ENCODE measurements at places on chromosomes 3 and 15. TPM values are rescaled to one million over a fixed set of nuclear protein-coding genes. Genes with fewer than 3 reads are reported as not detected.

DNA sequence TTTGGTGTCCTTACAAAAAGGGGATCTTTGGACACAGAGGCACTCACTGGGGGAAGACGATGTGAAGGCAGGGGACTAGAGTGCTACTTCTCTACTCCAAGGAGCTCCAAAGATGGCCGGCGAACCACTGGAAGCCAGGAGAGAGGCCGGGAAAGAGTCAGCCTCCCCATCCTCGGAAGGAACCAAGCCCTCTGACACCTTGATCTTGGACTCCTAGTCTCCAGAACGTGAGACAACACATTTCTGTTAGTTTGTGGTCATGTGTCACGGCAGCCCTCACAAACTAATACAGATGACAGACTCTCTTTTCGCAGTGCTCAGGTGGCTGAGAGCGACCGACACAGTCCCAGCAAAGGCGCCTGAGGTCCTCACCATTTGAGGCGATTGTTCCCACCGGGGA lies 24.4 kb upstream of the ATP2B2 start:
- H3K27me3 ChIP-seq = no peaks in the 10 kb centered on the region
- no peak for DNase-seq

DNA sequence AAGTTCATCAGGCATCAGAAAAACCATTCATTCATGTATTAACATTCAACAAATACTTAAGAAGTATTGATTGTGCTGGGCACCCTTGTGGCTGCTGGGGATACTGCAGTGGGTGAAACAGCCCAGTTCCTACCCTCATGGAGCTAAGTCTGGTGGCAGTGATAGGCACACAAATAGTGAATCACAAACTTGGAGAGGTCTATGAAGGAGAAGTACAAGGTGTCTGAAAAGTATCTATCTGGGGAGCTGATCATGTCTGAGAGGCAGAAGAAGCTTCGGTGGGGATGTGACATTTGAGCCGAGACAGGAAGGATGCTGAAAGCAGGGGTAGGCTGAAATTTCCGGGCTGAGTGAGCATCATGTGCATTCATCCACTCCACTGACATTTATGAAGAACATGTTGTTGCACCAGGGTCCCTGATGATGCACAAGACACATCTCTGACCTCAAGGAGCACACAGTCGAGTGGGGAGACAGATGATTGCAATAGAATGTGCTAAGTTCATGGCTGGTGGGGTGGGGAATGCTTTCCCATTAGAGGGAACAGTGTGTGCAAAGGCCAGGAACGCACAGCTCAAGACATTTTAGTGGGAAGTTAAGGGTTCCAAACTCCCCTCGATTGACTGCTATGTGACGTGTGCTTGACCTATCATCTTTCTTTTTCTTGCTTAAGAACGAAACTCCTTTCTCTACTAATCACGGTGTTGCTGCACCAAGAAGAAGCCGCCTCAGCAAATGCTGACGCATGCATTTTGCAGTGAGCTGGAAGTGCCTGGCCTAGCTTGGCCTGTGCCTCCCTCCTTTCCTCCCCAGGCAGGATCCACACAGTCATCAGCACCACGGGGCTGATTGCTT lies 309.1 kb upstream of the ICE2 start:
- H3K27ac ChIP-seq = no peak overlapping the region
- DNase-seq = peak; percentile 71
- no peak overlapping the region for H3K4me3 ChIP-seq
- no peaks in the 10 kb centered on the region for H3K27me3 ChIP-seq
- H3K36me3 ChIP-seq = no peaks in the 10 kb centered on the region

DNA sequence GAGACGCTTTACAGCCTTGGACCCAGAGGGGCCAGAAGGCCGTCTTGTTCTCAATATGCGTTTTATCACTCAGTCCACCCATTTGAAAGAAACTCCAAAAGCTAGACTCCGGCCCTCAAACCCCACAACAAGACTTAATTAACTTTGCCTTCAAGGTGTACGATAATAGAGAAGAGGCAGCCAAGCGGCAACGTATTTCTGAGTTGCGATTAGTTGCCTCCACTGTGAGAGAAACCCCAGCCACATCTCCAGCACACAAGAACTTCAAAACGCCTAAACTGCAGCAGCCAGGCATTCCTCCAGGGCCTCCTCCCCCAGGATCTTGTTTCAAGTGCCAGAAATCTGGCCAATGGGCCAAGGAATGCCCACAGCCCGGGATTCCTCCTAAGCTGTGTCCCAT lies 17.4 kb upstream of the INO80 start:
- H3K4me3 ChIP-seq = peak overlapping the region; percentile 1
- H3K36me3 ChIP-seq = no peaks in the 10 kb centered on the region
- no peaks in the 10 kb centered on the region for H3K27me3 ChIP-seq
- peak; percentile 78 for DNase-seq
- no peak overlapping the region for H3K27ac ChIP-seq

- H3K4me1 ChIP-seq = no peaks in the 10 kb centered on the region
- no peak overlapping the region for H3K27ac ChIP-seq
- H3K36me3 ChIP-seq = no peaks in the 10 kb centered on the region
- H3K27me3 ChIP-seq = no peaks in the 10 kb centered on the region
- DNase-seq = no peak
Observed at GRCh38 chr3:127440384-127440783, 150.1 kb downstream of the TPRA1 start.

DNA sequence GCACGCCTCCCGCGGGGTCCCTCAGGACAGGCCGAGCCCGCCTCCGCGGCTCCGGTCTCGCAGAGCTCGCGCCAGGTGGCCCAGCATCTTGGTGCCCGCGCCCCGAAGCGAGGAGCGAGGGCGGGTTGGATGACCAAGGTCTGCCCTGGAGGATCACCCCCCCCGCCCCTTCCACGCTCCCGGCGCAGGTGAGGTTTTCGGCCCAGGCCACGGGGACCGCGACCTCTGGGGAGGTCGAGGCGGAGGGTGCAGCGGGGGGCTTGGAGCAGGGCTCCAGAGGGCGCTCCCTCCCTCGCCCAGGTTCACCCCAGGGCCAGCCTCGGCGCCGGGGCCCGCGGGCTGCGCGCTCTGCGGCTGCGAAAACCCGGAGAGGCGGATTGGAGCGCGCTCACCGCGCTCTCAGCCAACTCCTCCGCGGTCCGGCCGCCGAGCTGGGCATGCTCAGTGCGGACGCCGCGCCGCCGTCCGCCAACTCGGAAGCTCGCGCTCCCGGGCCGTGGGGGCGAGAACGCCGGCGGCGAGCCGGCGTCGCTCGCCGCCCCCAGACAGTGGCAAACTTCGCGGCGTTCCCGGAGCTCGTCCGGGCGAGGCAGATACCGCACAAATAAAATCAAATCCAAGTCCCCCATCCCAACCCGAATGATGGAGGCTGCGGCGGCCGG lies at the start of gene MED12L:
MED12L (plus strand) TSS at position 438 of the 662 bp plus-strand sequence. CDS start 1,263 bp downstream, outside the sequence.
- DNase-seq = peak; percentile 85
- H3K27ac ChIP-seq = no peak within 1 kb of the TSS
- no peaks in the 10 kb centered on the region for H3K4me1 ChIP-seq
- peak within 1 kb of the TSS; percentile 63 for H3K4me3 ChIP-seq

GRCh38 chr15:26864664-26865191 lies 2.1 kb upstream of the GABRA5 start:
- H3K27ac ChIP-seq = no peak overlapping the region
- peaks cover 11% of the 10 kb centered on the region for H3K27me3 ChIP-seq
- no peak overlapping the region for H3K4me3 ChIP-seq
- H3K36me3 ChIP-seq = no peaks in the 10 kb centered on the region

DNA sequence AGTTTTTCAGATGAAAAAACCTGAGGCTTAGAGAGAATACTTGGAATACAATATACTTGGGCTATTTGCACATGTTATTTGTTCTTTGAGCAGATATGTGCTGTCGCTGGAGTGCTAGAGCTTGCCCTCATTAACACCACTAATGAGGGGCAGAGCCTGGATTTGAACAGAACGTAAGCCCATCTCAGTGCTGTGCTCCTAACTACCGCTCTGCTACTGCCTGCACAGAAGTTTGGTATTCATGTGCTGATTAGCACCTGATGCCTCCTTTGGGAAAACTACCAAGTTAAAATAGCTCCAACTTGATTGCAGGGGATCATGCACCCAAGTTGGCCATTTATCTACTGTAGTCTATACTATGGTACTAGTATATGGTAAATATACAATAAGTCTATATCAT lies 3.6 kb downstream of the GPR87 start:
- H3K27ac ChIP-seq = no peak overlapping the region
- no peaks in the 10 kb centered on the region for H3K4me1 ChIP-seq
- DNase-seq = no peak
- H3K4me3 ChIP-seq = no peak overlapping the region

DNA sequence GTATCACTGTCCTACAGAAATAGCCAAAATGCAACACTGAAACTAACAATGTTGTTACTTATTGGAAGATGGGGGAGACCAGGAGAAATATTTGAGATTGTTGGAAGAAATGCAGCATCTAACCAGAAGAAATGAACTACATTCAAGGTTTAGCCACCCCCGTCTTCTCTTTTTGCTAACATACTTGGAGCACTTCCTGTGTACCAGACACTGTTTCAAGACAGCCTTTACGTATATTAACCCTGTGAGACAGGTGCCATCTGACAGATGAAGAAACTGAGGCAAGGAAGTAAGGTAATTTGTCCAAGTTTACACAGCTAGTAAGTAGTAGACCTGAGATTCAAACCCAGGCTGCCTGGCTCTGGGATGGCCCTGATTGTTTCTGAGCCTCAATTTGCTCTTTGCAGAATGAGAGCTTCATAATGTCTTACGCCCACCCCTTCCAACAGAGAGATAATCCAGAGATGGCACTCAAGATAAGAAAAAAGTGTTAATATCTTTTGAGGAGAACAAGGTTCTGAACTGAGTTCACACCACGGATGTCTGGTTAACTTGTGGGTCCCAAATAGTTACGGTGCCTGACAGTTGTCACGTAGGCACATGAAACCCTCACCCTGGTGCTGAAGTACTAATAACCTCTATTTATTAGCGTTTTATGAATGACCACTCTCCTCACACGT lies 26.1 kb downstream of the RASGRP1 start:
- no peak overlapping the region for H3K4me3 ChIP-seq
- peaks cover 16% of the 10 kb centered on the region for H3K4me1 ChIP-seq
- H3K36me3 ChIP-seq = no peaks in the 10 kb centered on the region
- H3K27me3 ChIP-seq = no peaks in the 10 kb centered on the region
- DNase-seq = no peak

- peak overlapping the region; percentile 89 for H3K27ac ChIP-seq
- H3K4me3 ChIP-seq = no peak overlapping the region
- H3K36me3 ChIP-seq = no peaks in the 10 kb centered on the region
- no peaks in the 10 kb centered on the region for H3K27me3 ChIP-seq
- DNase-seq = no peak
- peaks cover 34% of the 10 kb centered on the region for H3K4me1 ChIP-seq
Observed at GRCh38 chr15:78055919-78056713, 21.4 kb downstream of the TBC1D2B start.

- H3K4me1 ChIP-seq = no peaks in the 10 kb centered on the region
- H3K27ac ChIP-seq = no peak overlapping the region
Observed at GRCh38 chr15:71630475-71630809, 179.9 kb upstream of the NR2E3 start.

DNA sequence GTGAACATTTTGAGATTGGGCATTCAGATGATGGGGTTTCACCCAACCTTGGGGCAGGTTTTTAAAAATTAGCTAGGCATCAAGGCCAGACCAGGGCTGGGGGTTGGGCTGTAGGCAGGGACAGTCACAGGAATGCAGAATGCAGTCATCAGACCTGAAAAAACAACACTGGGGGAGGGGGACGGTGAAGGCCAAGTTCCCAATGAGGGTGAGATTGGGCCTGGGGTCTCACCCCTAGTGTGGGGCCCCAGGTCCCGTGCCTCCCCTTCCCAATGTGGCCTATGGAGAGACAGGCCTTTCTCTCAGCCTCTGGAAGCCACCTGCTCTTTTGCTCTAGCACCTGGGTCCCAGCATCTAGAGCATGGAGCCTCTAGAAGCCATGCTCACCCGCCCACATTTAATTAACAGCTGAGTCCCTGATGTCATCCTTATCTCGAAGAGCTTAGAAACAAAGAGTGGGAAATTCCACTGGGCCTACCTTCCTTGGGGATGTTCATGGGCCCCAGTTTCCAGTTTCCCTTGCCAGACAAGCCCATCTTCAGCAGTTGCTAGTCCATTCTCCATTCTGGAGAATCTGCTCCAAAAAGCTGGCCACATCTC lies 6.1 kb downstream of the RHO start:
- no peak overlapping the region for H3K4me3 ChIP-seq
- H3K36me3 ChIP-seq = no peaks in the 10 kb centered on the region
- H3K4me1 ChIP-seq = peaks cover 9% of the 10 kb centered on the region

DNA sequence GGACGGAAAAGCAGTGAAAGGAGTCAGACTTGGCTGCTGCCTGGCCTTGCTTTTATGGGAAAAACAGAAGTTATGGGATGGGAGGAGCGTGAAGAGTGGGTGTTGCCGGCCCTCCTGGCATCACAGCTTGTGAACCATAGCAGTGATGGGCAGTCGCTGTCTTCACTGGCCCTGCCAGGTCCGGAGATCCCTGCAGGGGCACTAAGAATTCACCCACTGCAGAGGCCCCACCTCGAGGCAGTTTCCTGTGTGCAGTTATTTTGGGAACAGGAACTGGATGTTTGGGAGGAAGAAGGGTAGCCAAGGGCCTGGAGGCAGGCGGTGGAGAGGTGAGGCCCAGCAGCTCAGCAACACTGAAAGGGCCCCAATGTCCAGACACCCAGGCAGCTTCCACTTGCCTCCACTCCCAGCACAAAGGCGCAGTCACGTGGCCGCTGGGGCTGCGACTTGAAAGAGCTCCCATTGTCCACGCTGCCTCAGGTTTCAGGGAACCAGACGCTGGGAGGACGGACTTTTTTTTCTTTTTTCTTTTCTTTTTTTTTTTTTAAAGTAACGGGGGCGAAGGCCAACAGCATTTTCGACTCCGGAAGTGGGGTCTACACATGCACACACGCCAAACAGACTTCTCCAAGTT lies 255.6 kb downstream of the ZNF621 start:
- H3K27ac ChIP-seq = peak overlapping the region; percentile 23
- H3K27me3 ChIP-seq = no peaks in the 10 kb centered on the region
- peak; percentile 92 for DNase-seq
- peaks cover 10% of the 10 kb centered on the region for H3K4me1 ChIP-seq

DNA sequence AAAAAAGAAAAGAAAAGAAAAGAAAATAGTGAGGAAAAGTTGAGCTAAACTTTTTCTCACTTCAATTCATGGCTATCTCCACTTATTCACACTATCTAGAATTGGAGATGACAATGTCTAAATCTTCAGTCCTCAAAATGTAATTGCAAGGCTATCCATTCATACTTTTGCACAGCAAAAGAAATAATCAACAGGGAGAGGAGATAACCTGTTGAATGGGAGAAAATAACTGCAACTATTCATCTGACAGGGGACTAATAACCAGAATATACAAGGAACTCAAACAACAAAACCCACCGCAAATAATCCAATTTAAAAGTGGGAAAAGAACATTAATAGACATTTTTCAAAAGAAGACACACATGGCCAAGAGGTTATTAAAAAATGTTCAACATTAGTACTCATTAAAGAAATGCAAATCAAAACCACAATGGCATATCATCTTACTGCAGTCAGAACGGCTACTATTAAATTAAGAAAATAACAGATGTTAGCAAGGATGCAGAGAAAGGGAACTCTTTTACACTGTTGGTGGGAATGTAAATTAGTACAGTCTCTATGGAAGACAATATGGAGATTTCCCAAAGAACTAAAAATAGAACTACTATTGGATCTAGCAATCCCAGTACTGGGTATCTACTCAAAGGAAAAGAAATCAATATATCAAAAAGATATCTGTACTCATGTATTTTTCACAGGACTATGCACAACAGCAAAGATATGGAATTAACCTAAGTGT lies 73.5 kb upstream of the PPIB start:
- H3K4me1 ChIP-seq = no peaks in the 10 kb centered on the region
- H3K27me3 ChIP-seq = no peaks in the 10 kb centered on the region
- no peaks in the 10 kb centered on the region for H3K36me3 ChIP-seq
- H3K27ac ChIP-seq = no peak overlapping the region
- no peak for DNase-seq

FURIN gene
- 75.9 TPM for total RNA-seq

ERICH6 gene
- total RNA-seq = 0.19 TPM

SLC6A20 gene
- total RNA-seq = 35.2 TPM

EPHA3 gene
- total RNA-seq = 6.5 TPM

MAP1A gene
- 9.3 TPM for total RNA-seq

PTH1R gene
- 286 TPM for total RNA-seq

KCNAB1 gene
- 6.6 TPM for total RNA-seq

TP63 gene
- total RNA-seq = 1.1 TPM

ERC2 gene
- total RNA-seq = 3.8 TPM

All from kidney (tissue), 22 donors.